GM12865 (cell line): ENCODE measurements at places on chromosomes 6 and 20.

DNA sequence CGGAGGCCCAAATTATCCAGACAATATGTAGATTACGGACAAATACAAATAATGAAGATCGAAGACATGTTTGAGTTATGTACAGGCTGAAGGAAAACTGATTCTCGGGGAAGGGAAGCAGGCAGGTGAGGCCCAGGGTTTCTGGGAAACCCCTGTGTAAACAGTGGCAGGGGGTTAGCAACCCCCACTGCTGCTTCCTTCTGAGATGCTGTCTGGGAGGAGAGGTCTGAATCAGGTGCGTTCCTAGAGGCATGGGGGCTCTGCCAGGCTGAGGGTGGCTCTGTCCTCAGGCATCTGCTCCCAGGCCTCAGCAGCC, 7.2 kb upstream of the MDGA1 start:
- no peak for DNase-seq

GRCh38 chr6:97136626-97137358, 146.2 kb downstream of the MMS22L start:
- peak; percentile 23 for DNase-seq

- no peak for DNase-seq
Measured at GRCh38 chr20:36144336-36144735, 10.2 kb upstream of the EPB41L1 start.

DNA sequence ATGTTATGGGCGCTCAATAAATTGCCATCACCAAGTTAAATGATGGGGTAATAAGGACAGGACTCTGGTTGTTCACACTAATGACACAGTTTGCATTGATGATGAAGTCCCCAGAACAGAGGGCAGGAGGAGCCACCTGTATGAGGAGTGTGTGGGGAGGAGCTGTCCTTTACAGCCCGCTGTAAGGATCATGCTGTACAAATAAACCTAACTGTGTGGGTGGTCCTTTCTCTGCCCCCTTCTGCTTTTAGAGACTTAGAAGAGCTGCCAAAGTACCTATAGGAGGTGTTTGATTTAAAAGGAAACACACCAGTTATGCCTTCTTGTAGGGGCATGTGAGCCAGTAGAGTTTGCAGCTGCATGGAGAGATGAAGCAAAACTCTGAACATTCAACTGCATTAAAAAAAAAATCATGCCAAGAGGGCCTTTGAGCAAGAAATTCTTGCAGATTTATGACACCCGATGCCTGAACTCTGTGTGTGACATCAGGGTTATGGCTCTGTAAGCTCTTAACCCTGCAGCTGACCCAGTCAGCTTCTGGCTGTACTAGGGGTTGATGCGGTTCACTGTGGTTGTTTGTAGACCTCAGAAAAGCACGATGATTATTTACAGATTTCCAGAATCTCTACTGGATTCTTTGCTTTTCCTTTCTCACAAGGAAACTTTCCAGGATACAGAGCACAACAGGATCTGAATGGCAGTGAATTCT, 67.4 kb downstream of the UST start:
- no peak for DNase-seq

GRCh38 chr6:70164556-70164955, 138.3 kb downstream of the COL9A1 start:
- no peak for DNase-seq

GRCh38 chr6:161301338-161301737, 27.5 kb upstream of the AGPAT4 start:
- DNase-seq, result no peak

GRCh38 chr20:1636621-1637020, 16.8 kb upstream of the SIRPB1 start:
- DNase-seq, result no peak

DNA sequence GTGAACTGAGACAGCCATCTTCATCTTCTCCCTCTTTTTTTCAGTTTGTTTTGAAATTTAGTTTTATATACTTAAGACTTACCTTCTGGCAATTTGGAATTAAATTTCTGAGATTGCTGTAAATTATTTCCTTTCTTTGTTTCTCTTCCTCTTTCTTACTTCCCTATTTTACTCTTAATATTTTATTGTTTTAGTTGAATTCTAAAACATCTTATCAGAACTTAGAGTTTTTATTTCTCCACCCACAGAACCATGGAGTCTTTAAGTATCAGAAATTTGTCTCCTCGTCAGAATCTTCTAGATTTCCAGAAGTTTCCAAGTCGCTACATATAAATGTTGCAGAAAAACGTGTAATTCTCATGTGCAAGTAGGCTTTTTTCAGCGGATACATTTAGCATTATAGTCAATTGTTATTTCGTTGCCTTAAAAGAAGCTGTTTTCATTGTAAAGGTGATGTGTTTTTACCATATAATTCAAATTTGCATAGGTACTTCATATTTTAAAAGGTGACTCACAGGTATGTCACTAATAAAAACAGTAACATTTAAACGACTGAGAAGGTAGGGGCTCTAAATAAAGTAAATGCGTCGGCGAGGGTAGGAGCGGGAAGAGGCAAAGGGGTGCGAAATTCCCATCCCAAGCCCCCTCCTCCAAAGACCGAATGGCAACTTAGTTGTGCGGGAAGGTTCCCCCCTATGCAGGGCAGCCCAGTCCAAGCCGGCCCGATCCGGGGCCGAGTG, 866 bp upstream of the MYO6 start:
- DNase-seq, result no peak

DNA sequence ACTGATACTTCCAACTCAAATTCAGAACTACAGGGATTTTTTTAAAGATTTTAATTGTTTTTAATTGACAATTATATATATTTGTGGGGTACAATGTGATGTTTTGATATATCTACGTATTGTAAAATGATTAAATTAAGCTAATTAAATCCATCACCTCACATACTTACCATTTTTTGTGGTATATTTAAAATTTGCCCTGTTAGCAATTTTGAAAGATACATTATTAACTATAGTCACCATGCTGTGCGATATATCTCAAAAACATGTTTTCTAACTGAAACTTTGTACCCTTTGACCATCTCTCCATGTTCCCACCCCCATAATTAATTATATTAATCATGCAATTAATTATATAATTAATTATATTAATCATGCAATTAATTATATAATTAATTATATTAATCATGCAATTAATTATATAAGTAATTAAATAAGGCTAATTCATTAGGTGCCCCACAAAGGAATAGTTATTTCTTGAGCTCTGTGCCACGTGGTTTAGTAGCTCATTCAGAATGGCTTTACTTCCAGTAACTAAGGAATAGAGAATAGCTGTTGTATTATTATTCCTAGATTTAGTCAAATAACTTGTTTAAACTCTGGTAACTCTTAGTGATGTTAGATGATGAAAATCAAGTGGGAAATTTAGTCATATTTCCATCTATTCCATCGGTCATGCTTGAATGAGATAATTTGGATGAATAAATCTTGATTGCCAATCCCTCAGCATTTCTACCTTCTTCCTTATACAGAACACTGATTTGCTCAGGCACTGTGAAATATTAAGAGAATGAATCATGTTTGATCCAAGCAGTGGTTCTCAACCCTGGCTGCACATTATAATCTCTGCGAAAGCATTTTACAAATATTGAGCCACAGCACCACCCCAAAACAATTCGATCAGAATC, 25.1 kb downstream of the LOC128125822 start:
- no peak for DNase-seq

- DNase-seq, result no peak
Measured at GRCh38 chr6:52377538-52378221, 15.7 kb downstream of the PAQR8 start.

GRCh38 chr6:118122801-118123200, 215.7 kb downstream of the SLC35F1 start:
- DNase-seq, result no peak
